Ureter (tissue), 1 donor: ENCODE measurements at places on chromosomes 13 and 19.
A peak's percentile ranks its signal among the peaks of the same experiment; 100 is the strongest.

DNA sequence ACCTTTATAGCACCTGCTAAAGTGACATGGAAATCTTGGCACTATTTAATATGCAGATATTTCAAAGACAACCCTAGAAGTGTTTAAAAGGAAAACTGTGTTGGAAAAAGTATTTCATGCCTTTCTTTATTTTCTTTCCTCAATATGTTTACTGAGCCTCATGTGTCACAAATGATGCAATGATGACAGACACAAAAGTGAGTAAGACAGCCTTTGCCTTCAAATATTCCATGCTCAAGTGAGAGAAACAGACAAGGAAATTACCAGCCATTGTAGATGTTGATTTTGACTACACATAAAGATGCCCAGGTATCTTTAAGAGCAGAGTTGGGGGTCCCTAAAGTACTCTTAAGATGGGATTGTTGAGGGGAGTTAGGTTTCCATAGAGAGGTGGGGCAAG, 48.0 kb upstream of the TPP2 start:
- DNase-seq: no peak

DNA sequence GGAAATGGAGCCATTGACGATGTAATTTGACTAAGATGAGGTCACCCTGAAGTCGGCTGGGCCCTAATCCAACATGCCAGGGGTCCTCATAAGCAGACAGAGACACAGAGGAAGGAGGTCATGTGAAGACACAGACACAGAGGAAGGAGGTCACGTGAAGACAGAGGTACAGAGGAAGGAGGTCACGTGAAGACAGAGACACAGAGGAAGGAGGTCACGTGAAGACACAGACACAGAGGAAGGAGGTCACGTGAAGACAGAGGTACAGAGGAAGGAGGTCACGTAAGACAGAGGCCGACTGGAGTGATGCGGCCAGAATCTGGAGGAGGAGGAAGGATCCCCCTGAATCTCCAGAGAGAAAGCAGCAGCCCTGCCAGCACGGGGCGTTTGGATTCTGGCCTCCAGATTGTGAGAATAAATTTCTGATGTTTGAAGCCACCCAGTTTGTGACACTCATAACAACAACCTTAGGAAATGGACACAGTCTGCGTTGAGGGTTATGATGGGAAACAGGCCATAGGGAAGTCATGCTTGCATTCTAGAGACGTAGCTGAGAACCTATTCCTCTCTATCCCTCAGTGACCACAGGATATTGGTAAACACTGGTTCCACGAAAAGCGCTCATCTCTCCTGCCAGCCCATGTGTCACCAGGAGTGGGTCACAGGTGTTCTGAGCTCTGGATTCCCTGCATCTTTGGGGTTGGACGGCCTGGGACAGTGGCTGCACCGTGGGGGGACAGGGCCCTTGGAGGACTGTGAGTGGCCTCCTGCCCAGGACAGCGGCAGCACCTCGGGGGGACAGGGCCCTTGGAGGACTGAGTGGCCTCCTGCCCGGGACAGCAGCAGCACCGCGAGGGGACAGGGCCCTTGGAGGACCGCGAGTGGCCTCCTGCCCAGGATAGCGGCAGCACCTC, 108.5 kb downstream of the SOX1 start:
- no peak for DNase-seq

DNA sequence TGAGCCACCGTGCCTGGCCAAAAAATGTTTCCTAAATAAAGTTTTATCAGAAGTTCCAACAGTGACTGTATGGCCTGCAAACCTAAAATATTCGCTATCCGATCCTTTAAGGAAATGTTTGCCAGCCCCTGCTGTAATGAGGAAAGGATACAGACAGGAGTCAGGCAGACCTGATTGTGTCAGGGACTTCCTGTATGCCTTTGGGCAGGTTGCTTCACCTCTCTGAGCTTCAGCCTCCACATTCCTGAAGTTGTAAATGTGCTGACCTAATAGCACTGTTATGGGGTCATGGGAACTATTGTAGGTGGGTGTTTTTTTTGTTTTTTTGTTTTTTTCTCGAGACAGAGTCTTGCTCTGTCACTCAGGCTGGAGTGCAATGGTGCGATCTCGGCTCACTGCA, 6.2 kb downstream of the ABHD8 start:
- DNase-seq: no peak

DNA sequence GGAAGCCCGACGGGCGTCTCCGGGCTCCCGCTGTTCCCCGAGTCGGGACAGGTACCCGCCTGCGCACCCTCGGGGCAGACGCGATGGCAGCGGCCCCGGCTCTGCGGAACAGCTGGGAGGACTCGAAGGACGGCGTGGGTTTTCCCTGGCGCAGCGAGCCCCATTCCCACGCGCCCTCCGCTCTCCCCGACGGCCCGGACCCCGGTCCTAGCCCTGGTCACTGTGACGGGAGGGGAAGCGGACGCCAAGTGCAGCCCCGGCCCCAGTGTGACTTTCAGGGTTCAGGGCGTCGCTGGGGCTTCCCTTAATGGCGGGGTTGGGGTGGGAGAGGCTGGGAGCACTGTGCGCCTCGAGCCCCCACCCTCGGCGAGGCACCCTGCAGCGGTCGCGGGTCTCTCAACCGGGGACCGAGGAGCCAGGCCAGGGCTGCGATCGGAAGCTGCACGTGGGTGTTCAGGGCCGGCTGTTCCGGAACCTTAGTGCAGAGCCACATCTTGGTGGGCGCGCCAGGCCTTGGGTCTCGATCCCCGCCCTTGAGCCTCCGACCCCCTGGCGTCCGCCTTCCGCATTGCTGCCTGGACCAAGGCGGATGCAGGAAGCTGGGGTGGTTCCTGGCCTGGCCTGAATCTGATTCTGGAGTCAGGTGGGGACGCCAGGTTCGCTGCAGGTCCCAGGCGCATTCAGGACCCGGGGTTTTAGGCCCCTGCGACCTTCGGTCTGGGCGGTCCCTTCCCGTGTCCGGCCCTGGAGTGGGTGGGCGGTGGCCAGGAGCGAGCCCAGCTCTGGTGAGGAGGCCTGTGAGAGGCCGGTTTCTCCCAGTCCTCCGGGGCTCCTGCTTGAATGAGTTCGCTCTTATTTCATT, 3.5 kb downstream of the LGALS7B start:
- peak; percentile 68 for DNase-seq

GRCh38 chr19:18284712-18285360, 3.4 kb upstream of the JUND start:
- DNase-seq: no peak

- no peak for DNase-seq
These were observed 69.9 kb downstream of the SLITRK6 start for GRCh38 chr13:85729296-85729695.

- peak; percentile 94 for DNase-seq
These were observed at the start of gene PLPPR2 for GRCh38 chr19:11355160-11356073. PLPPR2 (plus strand) TSS chr19:11355432; CDS start chr19:11357674, 2,242 bp downstream.

DNA sequence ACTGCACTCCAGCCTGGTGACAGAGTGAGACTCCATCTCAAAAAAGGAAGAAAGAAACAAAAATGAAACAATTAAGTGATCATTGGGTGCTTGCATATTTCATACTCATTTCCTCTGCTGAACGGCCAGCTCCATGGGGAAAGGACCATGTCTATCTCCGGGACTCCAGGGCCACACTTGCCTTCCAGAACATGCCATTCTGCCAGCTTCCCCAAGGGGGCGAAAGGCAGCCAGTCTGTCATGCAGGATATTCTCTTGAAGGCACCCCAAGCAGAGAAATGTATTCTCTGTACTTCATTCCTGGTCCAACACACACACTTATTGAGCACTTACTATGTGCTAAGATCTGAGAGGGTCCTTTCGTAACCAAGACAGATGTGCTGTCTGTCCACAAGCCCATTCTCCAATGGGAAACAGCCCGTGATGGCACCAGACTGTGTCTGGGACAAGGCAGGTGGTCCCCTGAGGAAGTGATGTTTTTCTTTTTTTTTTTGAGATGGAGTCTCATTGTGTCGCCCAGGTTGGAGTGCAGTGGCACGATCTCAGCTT, 10.2 kb upstream of the CARM1 start:
- DNase-seq: no peak

GRCh38 chr19:30743702-30744101, 371.5 kb downstream of the ZNF536 start:
- DNase-seq: no peak
